Right renal cortex interstitium (tissue), 3 donors: ENCODE measurements at places on chromosomes 11 and 22. TPM values are rescaled to one million over a fixed set of nuclear protein-coding genes. Genes with fewer than 3 reads are reported as not detected.

The MS4A12 gene
- not detected for polyA plus RNA-seq

The GGTLC3 gene
- polyA plus RNA-seq, result 0.30 TPM

The CLMP gene
- polyA plus RNA-seq, result 38.4 TPM

The OR52E8 gene
- polyA plus RNA-seq, result not detected

The TCP11L1 gene
- 9.6 TPM for polyA plus RNA-seq

The ZNF215 gene
- polyA plus RNA-seq, result 3.8 TPM

The PPP2R5B gene
- 14.3 TPM for polyA plus RNA-seq

The TEF gene
- polyA plus RNA-seq, result 16.0 TPM

The MYO7A gene
- polyA plus RNA-seq, result 2.5 TPM

The GGT1 gene
- 41.4 TPM for polyA plus RNA-seq

The OTOG gene
- polyA plus RNA-seq, result 0.62 TPM

The NUDT8 gene
- polyA plus RNA-seq, result 3.4 TPM

The SYT8 gene
- 0.33 TPM for polyA plus RNA-seq

The MPZL2 gene
- polyA plus RNA-seq, result 19.0 TPM

The VPREB1 gene
- polyA plus RNA-seq, result 0.28 TPM
